ENCODE measurements at places on chromosomes 4 and X. TPM values are rescaled to one million over a fixed set of nuclear protein-coding genes. Genes with fewer than 3 reads are reported as not detected.

ITGB1BP2 gene
- total RNA-seq = 7.8 TPM

HPSE gene
- 17.4 TPM for total RNA-seq

DNA sequence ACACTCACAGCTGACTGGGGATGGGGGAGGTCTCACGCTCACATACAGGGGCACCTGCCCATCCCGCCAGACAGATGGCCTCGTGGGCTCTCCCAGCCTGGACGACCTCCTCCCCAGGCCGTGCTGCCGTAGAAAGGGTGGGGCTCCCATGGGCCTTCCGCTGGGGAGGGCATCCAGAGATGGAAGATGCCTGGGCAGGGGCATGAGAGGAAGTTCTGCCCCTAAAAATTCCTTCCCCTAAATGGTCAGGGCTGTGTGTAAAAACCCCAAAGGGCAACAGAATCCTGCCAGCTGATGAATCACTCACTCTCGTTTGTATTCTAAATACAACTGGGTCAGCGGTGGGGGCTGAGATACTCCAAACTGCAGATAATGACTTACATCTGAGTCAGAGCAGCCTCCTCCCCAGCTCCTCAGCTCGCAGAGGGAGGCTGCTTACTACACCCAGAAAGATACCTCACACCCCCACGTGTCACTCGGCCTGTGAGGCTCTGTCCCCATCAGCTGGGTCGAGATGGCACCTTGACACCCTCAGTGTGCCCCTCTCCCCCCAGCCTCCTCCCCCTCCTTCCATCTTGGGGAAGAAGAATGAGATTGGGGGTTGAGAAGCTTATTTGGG, 10.1 kb downstream of the WDR1 start:
- peak; percentile 86 for DNase-seq

GRCh38 chrX:154519389-154519788, 3.4 kb upstream of the FAM3A start:
- no peak for DNase-seq

- DNase-seq = no peak
Measured at GRCh38 chr4:7399440-7400234, 35.1 kb downstream of the PSAPL1 start.

DNA sequence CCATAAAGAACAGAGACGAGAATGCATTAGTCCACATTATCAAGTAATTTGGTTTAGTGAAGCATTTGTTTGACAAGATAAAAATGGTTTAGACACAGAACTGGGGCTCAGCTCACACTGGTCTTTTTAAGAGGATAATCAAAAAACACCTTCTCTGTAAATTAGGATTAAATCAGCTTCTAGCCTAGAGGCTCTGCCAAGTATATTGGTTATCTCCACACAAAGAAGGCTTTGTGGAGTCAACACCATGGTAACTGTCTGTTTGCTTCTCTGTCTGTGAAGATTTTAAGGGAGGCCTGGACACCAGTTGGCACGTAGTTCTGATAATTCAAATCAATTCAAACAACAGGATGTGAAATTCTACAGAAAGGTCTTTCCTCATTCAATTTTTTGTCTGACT, 687.0 kb downstream of the DMD start:
- DNase-seq = no peak

All from activated naive CD4-positive, alpha-beta T cell treated with anti-CD3 and anti-CD28 coated beads, Interleukin-2, amount 50 U/mL, for 72 hours (primary cell).